ENCODE measurements at places on chromosomes 6 and 20. TPM values are rescaled to one million over a fixed set of nuclear protein-coding genes. Genes with fewer than 3 reads are reported as not detected.
A peak's percentile ranks its signal among the peaks of the same experiment; 100 is the strongest.

DNA sequence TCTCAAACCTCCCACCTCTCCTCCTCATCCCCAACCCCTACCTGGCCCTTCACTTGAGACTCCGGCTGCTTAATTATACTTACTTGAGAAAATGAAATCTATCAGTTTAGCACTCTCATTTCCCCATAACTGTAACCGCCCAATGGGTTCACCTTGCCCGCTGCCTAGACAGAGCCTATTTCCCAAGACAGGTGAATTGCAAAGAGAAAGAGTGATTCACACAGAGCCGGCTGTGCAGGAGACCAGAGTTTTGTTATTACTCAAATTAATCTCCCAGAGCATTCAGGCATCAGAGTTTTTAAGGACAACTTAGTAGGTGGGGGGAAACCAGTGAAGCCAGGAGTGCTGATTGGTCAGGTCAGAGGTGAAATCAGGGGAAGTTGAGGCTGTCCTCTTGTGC is 301.4 kb upstream of the CDYL start:
- DNase-seq: no peak

GRCh38 chr6:112231164-112231563 is 23.2 kb downstream of the LAMA4 start:
- DNase-seq: no peak

- peak; percentile 56 for DNase-seq
Measured at GRCh38 chr6:32852844-32853540, 512 bp downstream of the TAP1 start.

DNA sequence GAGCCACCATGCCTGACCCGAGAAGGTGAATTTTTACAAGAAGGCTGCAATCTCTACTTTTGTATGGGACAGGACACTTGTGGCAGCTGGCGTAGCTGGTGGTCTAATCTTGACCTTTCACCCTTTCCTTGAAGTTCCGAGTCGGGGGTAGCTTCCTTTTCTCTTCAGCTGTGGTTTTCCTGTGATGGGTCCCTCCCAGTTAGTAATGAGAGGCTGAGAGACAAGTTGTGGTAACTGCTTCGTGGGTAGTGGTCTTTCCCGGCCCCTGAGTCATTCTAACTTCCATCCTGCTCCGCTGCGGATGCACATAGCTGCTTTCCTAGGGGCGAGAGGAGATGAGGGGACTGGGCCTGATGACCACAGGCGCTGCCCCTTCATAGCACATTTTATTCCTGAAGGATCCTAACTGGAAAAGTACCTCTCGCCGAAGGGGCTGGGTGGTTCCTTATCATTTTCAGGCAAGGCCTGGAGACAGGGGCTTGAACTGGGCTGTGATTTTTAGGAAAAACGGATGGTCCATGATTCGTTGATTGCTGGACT is 3.1 kb downstream of the SYNJ2 start:
- DNase-seq: no peak

The SPTLC3 gene
- 9.2 TPM for total RNA-seq

- no peak for DNase-seq
Measured at GRCh38 chr6:27392623-27393022, 4.1 kb downstream of the ZNF391 start.

DNA sequence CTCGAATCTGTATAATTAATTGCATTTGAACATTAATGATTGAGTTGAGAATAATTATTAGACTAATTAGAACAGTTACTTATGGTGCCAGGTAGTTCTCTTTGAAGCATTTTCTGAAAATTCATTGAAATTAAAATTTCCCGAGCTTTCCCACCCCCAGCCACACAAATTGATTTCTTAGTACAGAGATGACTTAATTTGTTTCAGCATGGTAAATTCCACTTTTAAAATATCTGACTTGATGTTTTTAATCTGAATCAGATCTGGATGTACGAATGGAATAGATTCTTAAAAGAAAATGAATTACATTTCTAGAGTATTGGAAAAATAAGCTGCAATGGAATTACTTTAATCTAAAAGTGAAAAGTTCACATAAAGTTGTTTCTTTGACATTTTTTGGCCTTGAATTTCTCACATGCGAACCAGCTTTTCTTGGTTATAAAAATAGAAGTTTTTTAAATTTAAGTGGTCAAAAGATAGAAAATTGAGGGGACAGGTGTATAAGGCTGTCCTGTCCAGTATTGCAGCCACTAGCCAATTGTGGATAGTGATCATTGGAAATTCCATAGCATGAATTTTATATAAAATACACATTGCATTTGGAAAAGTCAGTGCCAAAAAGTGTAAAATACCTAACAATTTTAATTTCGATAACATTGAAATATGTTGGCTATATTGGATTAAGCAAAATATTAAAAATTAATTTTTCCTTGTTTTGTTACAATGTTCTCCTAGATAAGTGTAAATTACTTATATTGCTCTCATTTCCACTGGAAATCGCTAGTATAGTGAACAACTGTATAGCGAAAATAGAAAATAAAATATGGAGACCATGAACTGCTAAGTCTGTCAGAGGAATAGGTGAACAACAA is 102.9 kb downstream of the OR2B2 start:
- peak; percentile 29 for DNase-seq

The TM9SF4 gene
- 60.2 TPM for total RNA-seq

The FNDC11 gene
- not detected for total RNA-seq

GRCh38 chr6:149176971-149177667 is 140.4 kb upstream of the TAB2 start:
- no peak for DNase-seq

DNA sequence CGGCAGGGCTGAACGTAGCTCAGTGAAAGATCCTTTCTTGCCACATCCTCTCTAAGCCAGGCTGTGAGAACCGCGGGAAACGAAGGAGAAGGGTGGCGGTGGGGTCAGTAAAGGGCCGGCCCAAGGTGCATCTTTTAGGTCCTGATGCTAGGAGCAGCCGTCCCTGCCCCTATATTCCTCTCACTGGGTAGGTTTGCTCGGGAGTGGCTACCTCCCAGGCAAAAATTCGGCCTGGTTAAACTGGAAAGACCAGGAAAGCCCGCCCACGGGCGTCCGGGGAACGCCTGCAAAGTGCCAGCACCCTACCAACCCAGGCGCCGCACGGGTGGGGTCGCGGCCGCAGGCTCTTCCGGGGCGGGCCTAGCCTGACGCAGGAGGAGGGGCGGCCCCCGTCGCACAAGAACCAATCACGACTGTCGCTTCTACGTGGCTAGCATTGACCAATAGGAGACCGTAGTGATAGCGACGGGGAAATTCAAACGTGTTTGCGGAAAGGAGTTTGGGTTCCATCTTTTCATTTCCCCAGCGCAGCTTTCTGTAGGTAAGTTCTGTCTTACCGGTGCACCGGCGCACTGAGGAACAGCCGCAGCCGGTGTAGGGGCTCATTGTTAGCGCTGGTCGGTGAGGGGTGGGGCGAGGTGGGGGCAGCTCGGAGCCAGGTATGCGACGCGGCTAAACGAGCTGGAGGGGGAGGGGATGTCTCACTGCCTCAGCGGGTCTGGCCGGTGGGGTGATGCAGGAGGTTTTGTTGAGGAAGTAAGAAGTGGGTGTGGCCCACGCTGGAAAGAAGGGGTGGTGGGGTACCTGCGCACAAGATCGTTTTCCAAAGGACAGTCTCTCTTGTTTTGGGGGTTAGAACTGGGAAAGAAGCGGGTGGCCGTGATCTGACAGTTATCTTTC is at the start of gene TTK:
Gene TTK (plus strand): TSS at position 477 of the 900 bp plus-strand sequence. CDS start 1,195 bp downstream, outside the sequence.
- DNase-seq: peak; percentile 97

DNA sequence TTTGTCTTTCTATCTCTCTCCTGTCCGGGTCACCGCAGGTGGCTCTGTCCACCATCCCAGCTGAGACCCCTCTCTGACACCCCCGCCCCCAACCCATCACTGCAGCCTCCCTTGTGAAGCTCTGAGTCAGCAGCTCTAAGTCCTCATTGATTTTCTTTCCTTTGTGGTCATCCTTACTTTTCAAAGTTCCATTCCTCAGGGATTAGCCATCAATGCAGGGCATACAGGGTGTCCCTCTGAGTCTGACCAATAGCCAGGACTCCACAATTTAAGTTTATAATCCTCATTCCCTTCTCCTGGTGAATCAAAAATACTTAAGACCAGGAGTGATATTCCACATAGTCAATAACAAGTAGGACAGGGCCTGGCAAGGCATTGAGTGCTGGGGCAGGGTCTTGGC is 333.3 kb upstream of the CNR1 start:
- DNase-seq: peak; percentile 26

DNA sequence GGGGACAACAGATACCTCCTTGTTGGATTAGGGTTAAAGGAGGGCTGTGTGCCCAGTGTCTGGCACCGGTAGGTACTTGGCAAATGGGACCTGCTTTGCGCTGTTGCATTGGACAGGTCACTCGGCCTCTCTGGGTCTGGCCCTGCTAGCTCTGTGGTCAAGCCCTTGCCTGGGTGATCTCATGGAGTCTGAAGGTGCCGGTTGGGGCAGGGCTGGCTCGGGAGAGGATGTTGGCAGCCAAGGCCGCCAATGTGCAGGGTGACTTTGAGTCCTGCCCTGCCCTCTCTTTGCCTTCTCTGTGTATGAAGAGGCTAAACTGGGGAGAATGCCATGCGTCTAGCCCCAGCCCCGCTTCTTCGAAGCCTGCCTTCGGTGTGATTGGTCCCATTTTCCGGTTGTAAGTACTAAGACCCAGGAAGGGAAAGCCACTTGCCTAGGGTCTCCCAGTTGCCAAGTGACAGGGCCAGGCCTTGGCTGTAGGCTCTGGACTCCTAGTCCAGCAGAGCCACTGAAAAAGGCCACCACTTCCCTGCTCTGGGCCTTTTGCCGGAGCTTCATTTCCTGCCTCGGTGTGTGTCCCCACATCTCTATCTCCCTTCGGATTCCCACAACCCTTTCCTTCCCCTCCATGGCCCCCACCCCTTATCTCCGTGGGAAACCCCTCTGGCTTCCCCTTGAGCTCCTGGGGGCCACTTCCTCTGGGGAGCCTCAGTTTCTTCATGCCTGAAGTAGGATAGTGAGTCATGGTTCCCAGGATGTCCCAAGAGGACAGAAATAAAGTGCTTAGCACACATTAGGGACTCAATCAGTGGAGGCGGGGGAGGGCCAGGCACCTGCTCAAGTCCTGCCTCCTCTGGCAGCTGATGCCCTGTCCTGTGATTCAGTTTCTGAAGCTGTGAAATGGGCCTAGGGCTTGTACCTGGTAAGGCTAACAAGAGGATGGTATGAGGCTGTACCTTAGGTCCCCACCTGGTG is 3.9 kb downstream of the SRC start:
- peak; percentile 56 for DNase-seq

The LY6G6C gene
- not detected for total RNA-seq

DNA sequence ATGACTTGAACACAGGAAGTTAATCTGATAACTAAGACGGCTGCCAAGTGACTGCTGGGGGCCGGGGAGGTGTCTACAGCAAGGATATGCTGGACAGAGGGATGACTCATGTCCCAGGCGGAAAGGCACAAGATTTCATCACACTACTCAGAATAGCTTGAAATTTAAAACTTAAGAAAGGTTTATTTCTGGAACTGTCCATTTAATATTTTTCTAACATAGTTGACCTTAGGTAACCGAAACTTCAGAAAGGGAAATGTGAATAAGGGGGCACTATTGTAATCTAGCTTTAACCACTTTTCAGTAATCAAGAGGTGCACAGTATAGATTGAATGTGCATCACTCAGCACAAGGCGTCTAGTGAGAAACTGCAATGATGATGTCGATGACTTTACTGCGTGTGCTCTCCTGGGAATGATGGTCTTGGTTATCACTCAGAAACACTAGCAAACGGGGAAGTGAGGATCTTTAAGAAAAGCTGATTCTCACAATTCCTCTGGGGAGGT is 171.5 kb downstream of the QKI start:
- DNase-seq: peak; percentile 92

The LAMA5 gene
- total RNA-seq: 29.7 TPM

- no peak for DNase-seq
Measured at GRCh38 chr6:38164671-38165108, 345.2 kb downstream of the ZFAND3 start.

The THEMIS gene
- not detected for total RNA-seq

The SLC13A3 gene
- not detected for total RNA-seq

The JPH2 gene
- total RNA-seq: 16.4 TPM

The TOMM6 gene
- 167 TPM for total RNA-seq

The SUPT3H gene
- total RNA-seq: 4.5 TPM

The BEND6 gene
- 21.4 TPM for total RNA-seq

DNA sequence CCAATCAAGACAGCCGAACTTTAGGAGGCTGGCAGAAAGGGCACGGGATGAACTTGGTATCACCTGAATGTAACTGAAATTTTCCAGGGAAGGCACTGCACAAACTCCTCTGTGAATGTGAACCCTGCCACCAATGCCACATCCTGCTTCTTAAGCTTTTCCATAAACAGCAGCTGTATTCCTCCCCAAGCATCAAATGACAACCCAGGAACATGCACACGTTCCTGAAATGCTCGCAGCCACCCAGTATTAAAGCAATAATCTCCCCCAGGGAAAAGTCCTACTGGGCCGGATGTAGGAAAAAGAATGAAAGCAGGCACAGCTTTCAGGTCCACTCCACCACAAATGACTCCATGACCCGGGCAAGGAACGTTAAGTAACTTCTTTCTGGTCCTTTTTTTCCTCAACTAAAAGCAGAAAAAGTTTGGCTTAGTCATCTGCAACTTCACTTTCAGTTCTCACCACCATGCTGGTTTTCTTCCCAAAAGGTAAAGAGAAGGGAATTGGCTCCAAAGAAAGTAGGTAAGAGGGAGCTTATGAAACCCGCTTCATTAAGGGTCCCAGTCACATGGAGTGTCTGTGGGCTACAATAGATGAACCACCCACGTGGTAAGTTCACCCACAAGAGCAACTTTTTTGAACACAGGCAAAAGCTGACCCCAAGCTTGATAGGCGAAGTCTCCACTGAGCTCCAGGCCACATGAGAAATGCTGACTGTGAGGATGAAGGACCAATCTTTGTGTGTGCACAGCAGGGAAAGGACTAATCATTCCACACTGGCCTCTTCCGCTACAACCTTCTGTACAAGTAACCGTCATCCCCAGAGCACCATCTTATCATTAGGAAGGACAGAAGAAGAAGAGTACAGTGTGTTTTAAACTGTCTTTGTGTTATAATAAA is 90.1 kb downstream of the HIVEP2 start:
- peak; percentile 68 for DNase-seq

- peak; percentile 23 for DNase-seq
Measured at GRCh38 chr6:141309295-141309694, 823.4 kb upstream of the GJE1 start.

The TRIM31 gene
- not detected for total RNA-seq

The OR2B2 gene
- not detected for total RNA-seq

Measured in M059J (cell line).